Osteocyte (in vitro differentiated cells): ENCODE measurements at places on chromosomes 5 and 9. TPM values are rescaled to one million over a fixed set of nuclear protein-coding genes. Genes with fewer than 3 reads are reported as not detected.

DNA sequence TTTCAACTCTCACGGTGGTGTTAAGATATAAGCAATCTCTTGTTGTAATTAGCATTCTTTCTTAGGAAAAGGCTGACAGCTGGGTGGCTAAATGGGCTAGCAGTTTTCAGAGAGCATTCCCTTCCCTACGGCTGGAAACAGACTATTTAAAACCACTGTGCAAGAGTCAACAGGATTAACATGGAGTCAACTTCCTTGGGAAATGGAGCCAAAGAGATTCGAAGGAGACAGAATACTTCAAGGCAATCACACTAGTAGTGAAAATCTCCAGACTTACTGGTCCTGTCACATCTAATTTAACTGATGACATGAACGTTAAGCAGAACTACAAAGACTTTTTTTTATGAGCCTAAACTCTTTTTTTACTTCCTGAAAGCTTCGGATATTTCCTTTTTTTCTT lies 453.3 kb upstream of the ITGA1 start:
- H3K36me3 ChIP-seq, result no peaks in the 10 kb centered on the region
- H3K27me3 ChIP-seq, result peaks cover 2% of the 10 kb centered on the region
- no peak overlapping the region for H3K27ac ChIP-seq
- no peak for DNase-seq

GRCh38 chr9:130765137-130766020 lies 69.7 kb upstream of the ABL1 start:
- DNase-seq, result no peak
- H3K4me1 ChIP-seq, result peaks cover 50% of the 10 kb centered on the region
- H3K4me3 ChIP-seq, result no peak overlapping the region
- no peaks in the 10 kb centered on the region for H3K27me3 ChIP-seq

DNA sequence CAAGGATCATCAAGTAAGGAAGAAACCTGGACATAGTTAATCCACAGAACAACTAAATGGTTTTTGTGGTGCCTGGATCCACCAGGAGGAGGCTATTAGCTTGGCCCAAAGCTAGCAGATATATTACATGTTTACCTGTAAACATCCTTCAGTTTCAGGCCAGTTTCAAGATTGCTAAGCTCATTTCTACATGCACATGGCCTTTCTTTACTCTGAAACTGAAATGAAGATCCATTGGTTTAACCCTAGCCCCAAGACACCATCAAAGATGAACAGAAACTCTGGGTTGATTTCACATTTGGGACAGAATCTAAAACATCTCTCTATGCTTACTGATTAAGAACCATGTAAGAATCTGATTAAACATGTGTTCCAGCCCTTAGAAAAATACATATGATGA lies 611.8 kb downstream of the TLE1 start:
- H3K36me3 ChIP-seq, result no peaks in the 10 kb centered on the region
- no peak overlapping the region for H3K27ac ChIP-seq
- DNase-seq, result no peak
- no peaks in the 10 kb centered on the region for H3K27me3 ChIP-seq
- no peak overlapping the region for H3K4me3 ChIP-seq
- H3K4me1 ChIP-seq, result peaks cover 2% of the 10 kb centered on the region

DNA sequence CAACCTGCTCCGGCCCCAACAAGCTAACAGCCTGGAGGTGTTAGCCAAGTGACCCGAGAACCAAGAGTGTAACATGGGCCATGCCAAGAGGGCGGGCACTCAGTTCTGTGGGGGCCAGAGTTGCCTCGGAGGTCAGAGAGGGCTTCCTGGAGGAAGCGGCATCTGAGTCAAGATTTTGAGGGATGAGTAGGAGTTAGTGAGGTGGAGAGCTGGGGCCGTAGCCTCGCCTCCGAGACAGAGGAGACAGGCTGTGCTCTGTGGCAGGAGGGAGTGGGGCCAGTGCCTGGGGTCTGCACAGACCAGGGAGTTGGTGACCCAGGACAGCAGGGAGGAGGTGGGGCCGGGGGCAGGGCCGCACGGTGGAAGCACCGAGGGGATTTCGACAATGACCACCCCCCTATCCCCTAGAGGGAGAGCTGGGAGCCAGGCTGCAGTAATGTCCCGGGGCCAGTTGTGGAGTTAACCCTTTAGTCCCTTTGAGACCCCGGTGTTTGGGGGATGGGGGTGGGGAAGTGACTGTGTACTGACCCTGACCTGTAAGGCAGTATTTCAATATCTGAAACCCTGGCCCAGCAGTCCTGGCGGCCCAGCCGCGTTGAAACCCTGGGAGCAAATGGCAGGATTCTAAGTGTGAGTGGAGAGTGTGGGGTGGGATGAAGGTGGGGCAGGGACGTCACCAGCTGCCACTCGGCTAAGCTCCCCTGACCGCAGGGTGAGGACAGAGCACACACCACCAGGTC lies 148.7 kb upstream of the COL5A1 start:
- no peak for DNase-seq
- H3K27ac ChIP-seq, result peak overlapping the region; percentile 58
- no peaks in the 10 kb centered on the region for H3K36me3 ChIP-seq
- H3K4me1 ChIP-seq, result peaks cover 37% of the 10 kb centered on the region
- no peak overlapping the region for H3K4me3 ChIP-seq

- H3K36me3 ChIP-seq, result no peaks in the 10 kb centered on the region
- DNase-seq, result peak; percentile 30
- H3K4me3 ChIP-seq, result no peak overlapping the region
Observed at GRCh38 chr9:90064248-90064647, 459.4 kb downstream of the GADD45G start.

- no peaks in the 10 kb centered on the region for H3K36me3 ChIP-seq
- no peak overlapping the region for H3K27ac ChIP-seq
- H3K27me3 ChIP-seq, result no peaks in the 10 kb centered on the region
- no peak for DNase-seq
- peaks cover 11% of the 10 kb centered on the region for H3K4me1 ChIP-seq
Observed at GRCh38 chr5:72074251-72074650, 33.0 kb upstream of the MAP1B start.

DNA sequence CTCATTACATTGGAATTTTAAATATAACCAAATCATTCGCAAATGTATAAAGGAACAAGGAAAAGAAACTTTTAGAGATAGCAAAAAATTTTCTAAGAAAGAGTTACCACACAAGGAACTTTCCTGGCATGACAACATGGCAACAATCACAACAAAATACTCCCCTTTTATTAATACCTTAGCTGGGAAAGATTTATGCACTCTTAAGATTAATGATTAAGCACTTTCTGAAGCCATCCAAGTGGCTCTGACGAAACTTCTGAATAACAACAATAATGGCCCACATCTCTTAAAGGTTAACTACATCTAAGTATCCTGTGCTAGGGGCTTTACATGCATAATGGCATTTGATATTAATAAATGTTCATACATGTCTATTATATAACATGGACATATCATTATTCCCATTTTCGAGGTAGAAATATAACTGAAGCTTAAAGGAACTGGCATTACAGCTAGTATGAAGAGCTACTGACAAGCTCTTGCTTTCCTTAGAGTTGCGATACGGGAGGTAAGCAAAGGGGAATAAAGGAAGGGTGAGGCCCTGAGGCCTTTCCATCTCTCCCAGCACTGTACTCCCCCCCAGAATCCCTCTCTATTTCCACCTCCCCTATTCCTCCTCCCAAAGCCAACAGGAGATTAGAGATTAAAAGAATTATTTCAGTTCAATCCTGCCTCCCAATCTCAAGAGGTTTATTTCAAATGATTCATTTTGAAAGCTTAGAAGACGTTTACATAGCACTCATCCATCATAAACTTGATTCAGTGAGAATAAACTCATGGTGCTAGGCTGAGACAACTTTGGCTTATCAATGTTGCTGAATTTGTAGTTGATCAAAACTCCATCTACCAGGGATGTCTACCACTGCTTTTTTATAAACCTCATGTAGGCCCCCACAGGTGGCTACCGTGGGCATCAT lies 9.6 kb downstream of the MTMR12 start:
- no peaks in the 10 kb centered on the region for H3K27me3 ChIP-seq
- H3K36me3 ChIP-seq, result peaks cover 4% of the 10 kb centered on the region
- H3K27ac ChIP-seq, result peak overlapping the region; percentile 35
- no peak overlapping the region for H3K4me3 ChIP-seq

DNA sequence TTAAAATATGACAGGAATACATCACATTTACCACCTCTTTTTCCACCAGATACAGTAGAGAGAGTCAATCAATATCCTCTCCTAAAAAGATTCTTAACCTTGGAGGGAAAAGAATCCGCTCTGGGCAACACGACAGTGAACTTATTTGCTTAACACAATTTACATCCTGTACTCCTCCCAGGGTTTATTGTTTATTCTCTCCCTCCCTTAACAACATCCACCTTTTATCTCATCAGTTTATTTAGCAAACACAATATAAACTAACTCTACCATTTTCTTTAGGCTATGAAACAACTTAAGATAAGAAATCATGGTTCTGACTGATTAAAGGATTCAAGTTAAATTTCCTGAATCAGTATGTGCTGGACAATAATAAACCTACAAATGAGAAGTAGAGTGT lies 50.9 kb downstream of the CERT1 start:
- peaks cover 18% of the 10 kb centered on the region for H3K4me1 ChIP-seq
- H3K27ac ChIP-seq, result no peak overlapping the region
- peaks cover 13% of the 10 kb centered on the region for H3K36me3 ChIP-seq

GRCh38 chr9:118533101-118533500 lies 828.9 kb downstream of the TLR4 start:
- no peak overlapping the region for H3K27ac ChIP-seq
- no peak for DNase-seq
- H3K36me3 ChIP-seq, result no peaks in the 10 kb centered on the region
- no peaks in the 10 kb centered on the region for H3K27me3 ChIP-seq
- peaks cover 26% of the 10 kb centered on the region for H3K4me1 ChIP-seq

The CHSY3 gene
- total RNA-seq, result 19.7 and 22.0 TPM in 2 replicates

The PRSS3 gene
- total RNA-seq, result not detected in 2 replicates

The DBH gene
- total RNA-seq, result not detected in 2 replicates

The ADAMTS16 gene
- total RNA-seq, result not detected in 2 replicates

The WASHC1 gene
- 15.0 and 15.5 TPM in 2 replicates for total RNA-seq

The KIAA1958 gene
- total RNA-seq, result 4.9 and 6.1 TPM in 2 replicates

The CDO1 gene
- total RNA-seq, result 6.6 and 6.9 TPM in 2 replicates
